Activated T-helper 1 cell treated with anti-CD3 and anti-CD28 coated beads, Interleukin-2, amount 50 U/mL, for 16 hours (primary cell): ENCODE measurements at places on chromosomes 7 and 10.
A peak's percentile ranks its signal among the peaks of the same experiment; 100 is the strongest.

DNA sequence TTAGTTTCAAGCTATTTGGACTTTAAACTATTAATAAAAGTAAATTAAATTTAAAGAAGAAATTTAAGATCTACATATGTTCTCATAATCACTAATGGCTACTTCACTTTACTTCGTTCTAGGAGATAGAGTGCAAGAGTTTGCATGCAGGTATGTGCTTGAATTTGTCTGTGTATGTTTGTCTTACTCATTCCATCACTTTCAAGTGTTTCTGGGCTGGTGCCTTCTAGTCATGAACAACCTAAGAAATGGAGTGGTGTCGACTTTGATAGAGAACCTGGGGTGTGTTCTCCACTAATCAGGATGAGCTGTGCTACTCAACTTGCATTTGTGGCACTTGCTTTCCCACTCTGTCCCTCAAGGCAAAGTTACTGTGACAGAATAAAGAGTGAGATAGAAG is 169.9 kb downstream of the KCND2 start:
- DNase-seq: no peak

DNA sequence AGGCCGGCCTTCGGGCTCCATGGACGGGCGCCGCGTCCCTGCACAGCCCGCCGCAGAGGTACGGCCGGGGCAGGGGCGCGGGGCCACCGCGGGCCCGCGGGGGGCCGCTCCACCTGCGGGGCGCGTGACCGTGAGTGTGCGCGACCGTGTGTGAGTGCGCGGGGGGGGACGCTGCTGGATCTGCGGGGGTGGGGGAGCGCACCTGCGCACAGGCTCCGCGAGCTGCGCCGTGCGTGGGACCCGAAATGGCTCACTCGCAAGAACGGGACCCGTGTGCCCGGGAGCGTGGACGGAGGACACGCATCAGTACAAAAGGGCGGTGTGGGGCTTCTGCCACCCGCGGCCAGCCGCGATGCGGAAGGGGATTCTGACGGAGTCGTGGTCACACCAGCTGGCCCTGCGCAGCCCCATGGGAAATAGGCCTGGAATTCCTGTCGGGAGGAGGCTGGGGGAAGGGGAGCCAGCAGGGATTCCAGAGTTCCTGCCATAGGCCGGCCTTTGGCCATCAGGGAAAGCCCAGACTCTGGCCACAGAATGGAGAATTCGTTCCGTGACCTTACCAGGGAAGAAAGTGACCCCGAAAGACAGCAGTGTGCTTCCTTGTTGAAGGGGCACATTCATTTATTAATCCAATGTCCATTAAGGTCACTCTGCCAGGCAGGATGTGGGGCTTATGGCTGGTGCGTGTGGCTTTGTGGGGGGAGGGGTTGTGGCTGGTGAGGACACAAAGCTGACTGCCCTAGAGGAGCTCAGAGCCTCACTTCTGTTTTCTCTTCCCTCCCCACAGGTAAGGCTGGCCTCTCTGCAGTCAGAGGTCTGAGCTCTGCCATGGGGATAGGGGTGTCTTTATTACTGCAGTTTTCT is 494 bp downstream of the REPIN1 start:
- DNase-seq: no peak

DNA sequence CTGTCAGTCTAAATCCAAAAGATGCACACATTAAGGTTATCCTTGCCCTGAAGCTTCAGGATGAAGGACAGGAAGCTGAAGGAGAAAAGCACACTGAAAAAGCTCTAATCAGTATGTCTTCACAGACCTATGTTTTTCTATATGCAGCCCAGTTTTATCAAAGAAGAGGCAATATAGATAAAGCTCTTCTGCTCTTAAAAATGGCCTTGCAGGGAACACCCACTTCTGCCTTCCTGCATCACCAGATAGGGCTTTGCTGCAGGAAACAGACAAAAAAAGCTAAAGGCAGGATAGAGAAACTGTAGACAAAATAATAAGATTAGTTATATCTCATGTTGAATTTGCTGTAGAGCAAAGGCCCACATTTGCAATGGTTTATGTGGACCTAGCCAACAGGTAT is 14.9 kb upstream of the IFIT1B start:
- no peak for DNase-seq

- DNase-seq: no peak
Measured at GRCh38 chr7:89060234-89060633, 264.7 kb upstream of the TEX47 start.

DNA sequence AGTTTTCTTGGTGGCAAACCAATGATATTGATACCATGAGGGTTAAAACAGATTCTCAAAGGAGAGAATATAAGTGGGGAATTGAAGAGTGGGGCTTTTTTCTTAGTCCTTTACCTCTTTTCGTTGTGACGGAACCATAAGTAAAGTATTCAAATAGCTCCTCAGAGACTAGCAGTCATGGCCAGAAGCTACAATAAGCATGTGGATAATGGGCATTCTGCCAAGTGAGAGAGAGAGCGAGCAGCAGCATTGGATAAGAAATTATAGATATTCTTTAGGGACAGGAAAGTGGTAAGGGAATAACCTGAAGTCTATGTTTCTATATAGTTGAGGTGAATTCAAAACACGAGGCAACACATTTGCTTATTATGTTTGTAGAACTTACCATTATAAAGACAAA is 235.1 kb downstream of the SEMA3E start:
- DNase-seq: no peak

- no peak for DNase-seq
Measured at GRCh38 chr10:71531485-71532446, 135.0 kb downstream of the CDH23 start.

DNA sequence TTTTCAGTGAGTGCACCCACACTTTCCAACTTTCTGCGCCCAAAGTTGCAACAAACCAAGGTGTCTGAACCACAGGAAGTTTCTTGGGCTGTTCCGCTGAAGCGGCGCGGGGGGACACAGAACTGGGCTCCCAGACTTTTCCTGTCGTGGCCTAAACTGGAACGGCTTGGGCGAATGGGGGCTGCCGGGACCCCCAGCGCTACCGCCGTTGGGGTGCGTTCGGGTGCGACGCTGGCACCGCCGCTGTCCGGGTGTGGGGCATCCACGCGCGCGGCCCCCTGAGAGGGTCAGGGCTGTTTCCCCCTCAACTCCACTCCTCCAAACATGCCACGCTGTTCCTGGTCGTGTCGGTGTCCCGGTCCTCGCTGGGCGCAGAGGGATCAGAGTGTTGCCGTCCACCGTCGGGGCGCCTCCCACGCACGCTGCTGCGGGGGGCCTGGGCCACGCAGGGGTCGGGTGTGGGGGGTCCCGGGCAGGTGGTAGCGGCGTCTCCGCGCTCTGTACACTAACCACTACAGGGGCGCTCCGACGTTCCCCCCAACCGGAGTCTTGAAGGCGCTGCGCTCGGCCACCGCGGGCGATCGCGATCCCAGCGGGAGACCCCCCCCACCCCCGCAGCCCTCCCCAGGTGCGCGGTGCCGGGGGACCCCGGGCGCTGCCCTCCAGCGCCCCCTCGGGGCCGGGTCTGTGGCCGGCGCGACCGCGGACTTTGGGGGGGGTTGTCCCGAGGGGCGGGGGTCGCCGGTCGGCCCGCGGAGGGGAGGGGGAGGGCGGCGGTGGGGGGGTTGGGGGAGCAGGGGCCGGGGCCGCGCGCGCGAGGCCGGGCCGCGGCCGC is 2.2 kb upstream of the CUX1 start:
- peak; percentile 60 for DNase-seq

DNA sequence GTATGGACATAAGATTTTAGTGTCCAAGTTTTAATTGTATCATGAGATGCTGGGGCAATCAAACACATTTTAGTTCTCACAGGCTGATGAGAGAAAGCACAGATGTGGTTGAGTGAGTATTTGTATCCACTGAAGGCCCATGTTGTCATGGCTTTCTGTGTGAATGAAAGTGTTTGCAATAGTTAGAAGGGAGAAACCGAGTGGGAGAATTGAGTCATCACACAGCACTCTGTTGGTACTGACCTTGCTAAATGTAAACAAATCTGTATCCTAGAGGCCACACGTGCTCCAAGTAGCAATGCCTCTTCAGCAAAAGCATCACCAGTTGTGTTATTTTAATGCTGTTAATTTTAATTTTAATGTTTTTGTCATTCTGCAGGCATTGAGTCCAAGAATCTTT is 121.2 kb downstream of the EMX2 start:
- DNase-seq: no peak

DNA sequence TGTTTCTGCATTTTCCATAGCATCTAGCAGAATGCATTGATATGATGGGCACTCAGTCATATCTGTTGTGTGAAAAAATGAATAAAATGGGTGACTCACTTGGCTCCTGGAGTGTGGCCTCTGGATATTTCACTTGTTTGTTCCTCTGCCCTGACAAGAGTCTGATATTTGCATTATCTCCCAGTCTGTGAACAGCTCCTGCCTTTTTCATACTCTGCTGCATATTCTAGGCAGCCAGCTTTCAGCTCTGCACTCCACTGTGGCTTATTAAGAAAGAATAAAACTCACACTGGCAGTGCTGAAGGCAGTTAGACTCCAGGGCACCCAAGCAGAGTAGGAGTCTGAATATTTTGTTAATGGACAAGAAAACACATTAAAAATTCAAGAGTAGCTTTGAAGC is 623.9 kb downstream of the SORCS1 start:
- no peak for DNase-seq

DNA sequence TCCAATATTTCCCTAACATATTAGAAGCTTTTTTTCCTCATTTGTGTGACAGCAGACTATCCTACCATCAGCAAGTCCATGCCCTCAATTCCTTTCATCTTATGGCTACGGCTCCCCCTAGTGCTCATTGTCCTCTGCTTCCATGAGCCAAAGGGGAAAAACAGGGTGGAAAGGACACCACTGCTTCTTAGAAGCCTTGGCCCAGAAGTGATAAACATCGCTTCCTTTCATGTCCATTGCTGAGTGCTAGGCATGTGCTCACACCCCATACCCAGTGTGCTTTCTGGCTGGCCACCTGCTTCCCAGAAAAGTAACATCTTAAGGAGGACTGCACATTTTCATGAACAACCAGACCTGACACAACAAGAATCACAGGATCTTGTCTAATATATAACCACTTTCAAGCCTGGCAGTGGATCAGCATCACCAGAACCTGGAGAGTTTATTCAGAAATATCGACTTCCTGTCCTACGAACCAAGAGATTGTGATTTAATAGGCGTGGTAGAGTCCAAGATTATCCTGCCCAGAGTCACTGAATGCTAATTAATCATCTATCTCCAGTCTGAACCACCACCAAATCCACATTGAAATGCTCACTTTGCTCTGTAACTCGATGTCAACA is 650.5 kb upstream of the SORCS1 start:
- DNase-seq: no peak

GRCh38 chr7:82323806-82324205 is 119.8 kb downstream of the CACNA2D1 start:
- no peak for DNase-seq

- DNase-seq: no peak
Measured at GRCh38 chr7:39035903-39036302, 58.2 kb downstream of the POU6F2 start.

- no peak for DNase-seq
Measured at GRCh38 chr7:65371468-65371867, 2.2 kb upstream of the ZNF92 start.

DNA sequence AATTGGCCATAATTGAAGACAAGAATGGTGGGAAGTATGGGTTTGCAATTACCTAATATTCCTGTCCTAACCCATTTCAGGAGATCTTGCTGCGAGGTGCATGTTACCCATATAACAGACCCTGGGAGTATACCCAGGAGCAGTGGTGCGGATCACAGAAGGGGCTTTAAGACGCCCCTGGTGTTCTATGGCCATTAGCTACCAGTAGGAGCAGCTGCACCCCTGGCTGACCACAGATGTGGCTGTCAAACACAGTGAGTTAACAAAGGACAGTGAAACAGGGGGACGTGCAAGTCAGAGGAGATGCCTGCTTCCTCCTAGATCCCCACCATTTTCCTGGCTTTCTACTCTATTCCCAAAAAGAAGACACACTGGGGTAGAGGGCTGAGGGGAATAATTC is 25.2 kb downstream of the AOC1 start:
- DNase-seq: no peak

GRCh38 chr10:62735464-62736167 is 68.9 kb upstream of the ADO start:
- DNase-seq: no peak

GRCh38 chr10:96992721-96993120 is 160.6 kb downstream of the LCOR start:
- no peak for DNase-seq

- DNase-seq: no peak
Measured at GRCh38 chr7:96998744-96999143, 6.6 kb upstream of the DLX6 start.

DNA sequence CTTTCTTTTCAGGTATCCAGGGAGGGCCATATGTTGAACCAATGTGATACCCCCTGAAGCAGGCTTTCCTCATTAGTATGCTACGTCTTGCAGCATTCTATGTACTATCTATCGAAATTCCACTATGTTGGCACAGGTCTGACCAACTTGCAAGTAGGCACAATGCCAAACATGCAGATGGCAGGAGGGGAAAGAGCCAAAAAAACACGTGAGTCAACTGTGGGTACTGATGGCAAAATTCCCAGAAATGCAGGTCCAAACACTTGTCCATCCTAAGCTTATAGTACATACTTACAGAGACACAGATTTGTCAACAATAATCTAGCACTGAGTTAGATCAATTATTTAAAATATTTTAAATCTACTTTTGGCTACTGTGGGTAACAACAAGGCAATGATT is 394.9 kb downstream of the DGKB start:
- no peak for DNase-seq

- DNase-seq: no peak
Measured at GRCh38 chr10:89580243-89580642, 44.8 kb upstream of the SLC16A12 start.

- DNase-seq: no peak
Measured at GRCh38 chr7:100122067-100122466, 2.6 kb downstream of the CNPY4 start.

- no peak for DNase-seq
Measured at GRCh38 chr7:8536431-8536830, 103.0 kb downstream of the NXPH1 start.

GRCh38 chr7:135160098-135160857 is 10.2 kb downstream of the CYREN start:
- no peak for DNase-seq

DNA sequence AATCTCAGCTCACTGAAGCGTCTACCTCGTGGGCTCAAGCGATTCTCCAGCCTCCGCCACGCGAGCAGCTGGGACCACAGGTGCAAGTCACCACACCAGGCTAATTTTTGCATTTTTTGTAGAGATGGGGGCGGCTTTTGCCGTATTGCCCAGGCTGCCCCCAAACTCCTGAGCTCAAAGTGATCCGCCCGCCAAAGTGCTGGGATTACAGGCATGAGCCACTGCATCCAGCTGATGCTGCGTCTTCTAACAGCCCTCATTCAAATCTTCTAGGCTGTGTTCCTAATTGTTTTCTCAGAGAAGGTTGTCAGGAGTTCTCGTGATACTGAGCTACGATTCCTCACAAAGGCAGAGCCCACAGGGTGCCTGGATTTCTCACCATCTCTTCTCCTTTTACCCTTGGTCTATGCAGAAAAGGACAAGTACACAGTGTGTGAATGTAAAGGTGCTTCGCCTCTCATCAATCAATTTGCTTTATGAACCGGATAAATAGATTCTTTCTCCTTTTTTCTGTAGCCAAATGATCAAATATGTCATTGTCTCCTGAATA is 247.3 kb upstream of the PTN start:
- DNase-seq: no peak
